ENCODE measurements at places on chromosomes 3 and 15.

DNA sequence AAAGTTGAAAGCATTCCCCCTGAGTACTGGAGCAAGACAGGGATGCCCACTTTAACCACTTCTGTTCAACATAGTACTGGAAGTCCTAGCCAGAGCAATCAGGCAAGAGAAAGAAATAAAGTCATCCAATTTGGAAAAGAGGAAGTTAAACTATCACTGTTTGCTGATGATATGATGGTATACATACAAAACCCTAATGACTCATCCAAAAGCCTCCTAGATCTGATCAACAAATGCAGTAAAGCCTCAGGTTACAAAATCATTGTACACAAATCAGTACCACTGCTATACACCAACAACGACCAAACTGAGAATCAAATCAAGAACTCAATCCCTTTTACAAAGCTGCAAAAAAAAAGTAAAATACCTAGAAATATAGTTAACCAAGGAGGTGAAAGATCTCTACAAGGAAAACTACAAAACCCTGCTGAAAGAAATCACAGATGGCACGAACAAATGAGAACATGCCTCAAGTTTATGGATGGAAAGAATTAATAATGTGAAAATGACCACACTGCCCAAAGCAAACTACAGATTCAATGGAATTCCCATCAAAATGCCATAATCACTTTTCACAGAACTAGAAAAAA lies 40.3 kb downstream of the RPL39L start:
- no peak for DNase-seq

DNA sequence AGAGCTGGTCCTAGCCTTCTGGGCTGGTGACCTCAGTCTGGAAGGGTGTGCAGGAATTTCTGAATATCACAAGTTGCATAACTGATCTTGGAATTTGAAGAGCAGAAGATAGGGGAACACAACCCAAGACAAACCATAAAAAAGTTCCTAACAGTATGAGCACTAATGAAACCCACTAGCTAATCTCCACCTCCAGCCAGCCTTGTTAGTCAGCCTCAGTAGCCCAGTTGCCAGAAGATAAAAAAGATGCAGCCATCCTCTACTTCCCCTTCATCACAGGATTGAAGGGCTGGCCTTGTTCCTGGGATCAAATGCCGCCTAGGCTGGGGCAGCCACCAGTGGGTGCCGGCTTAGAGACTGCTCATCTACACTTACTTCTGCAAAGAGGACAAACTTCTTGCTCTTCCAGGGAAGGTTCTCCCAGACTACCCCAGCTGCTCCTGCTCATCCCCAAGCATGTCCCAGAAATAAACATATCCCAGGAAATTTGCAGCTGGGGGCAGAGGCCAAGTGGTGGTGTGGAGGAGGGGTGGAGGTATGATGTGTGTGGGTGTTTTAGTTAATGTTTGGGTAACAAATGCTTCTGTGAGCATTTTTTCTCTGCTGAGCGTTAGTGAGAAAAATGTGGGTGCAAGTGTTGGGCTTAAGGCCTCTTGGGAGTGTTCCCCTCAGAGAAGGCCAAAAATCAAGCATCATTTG lies 9.2 kb upstream of the ITGA11 start:
- DNase-seq = no peak

DNA sequence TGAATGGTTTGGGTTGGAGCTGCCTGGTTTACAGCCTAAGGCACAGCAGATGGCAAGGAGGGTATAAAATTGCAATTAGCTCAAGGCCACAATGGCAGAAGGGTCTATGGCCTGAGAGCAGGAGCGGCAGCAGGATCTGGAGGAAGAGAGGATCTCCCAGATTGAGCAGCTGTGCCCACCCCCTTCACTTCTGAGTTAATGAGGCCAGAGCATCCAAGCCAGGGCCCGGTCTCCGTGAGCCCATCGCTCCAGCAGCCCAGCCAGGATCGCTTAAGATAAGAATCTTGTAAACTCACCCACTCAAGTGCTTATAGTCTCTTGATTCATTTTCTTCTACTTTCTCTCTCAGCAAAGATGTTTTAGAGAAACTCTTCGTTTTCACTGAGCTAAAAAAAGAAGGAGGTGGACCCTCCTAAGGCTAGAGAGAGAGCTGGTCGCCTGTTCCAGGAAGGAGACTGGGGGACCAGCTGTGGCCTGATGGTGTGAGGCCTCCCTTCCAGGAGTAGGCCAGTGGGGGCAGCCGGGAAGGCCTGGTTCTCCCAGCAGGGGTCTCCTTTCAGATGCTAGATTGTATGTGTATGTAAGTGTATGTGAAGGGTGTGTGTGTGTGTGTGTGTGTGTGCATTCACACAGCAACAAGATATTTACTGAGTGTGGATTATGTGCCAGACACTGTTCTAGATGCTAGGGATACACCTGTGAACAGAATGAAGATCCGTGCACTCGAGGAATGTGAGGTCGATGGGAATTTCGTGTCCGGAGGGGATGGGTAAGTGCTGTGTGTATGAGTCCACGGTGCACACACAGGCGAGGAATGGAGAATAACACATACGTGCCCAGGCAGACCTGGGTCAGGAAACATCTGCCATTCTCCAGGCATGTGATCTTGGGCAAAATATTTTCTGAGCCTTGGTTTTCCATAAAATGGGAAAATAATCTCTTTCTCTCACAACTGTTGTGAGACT lies 18.6 kb downstream of the MAGEF1 start:
- DNase-seq = no peak

DNA sequence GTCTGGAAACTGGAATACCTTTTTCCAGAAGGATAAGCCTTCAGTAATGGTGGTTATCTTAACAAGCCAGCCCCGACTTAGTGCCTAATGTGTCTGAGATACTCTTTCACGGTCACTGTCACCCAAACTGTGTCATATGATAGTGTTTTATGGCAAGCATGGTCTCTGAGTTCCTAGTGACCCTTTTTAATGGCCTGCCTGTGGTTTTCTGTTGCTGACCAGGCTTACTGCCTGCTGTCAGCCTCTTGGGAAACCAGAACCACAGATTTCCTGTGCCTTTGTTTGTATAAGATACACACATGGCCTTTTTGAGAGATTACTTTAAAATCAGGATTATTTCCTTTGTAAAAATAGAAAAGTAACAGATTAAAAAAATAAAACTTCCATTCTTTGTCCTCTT lies 22.4 kb downstream of the HPS3 start:
- DNase-seq = no peak

GRCh38 chr3:190566043-190566933 lies 52.4 kb downstream of the IL1RAP start:
- DNase-seq = no peak

DNA sequence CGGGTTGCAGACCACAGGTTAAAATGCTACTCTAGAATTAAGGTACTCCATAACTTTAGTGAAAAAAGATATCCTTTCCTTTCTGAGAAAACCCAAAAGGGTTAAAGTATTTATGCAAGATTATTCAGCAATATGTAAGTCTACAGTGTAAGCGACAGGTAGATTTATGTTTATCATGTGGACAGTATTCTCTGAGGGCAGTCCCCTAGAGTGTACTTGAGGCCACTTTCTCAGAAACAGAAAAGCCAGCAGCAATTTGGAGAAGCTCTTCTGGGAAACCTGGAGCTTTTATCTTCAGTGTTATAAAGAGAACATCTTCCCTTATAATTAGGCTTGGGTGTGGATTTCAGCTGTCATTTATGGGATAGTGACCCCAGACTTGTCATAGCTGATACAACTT lies 8.9 kb downstream of the ST3GAL6 start:
- DNase-seq = no peak

GRCh38 chr3:14329842-14330241 lies 72.6 kb upstream of the SLC6A6 start:
- no peak for DNase-seq

DNA sequence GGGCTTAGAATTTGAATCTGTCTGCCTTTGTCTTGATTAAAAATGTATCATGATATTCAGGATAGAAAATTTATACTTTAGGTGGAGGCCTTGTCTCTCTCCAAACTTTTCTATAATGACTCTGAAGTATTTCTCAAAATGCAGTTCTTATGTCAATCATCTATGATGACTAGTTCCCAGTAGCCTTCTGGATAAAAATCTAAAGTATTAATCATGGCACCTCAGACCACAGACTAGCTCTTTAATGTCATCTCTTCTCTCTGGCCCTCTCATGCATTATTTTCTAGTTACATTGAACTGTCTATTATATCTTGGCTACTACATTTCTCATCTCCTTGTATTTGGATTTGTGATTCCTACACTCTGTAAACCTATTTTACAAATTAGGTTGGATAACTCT lies 96.9 kb downstream of the ZPLD1 start:
- DNase-seq = no peak

DNA sequence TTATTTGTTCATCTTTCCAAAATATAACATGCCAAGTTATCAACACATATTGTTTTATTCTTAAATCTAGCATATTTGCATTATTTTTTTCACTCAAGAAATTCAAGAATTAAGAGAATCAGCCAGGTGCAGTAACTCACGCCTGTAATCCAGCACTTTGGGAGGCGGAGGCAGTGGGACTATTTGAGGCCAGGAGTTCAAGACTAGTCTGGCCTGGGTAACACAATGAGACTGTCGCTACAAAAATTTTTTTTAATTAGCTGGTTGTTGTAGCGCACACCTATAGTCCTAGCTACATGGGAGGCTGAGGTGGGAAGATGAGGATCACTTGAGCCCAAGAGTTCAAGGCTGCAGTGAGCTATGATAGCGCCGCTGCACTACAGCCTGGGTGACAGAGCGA lies 10.5 kb downstream of the DCUN1D1 start:
- no peak for DNase-seq

Measured in NCI-H1417 treated with DMSO at 0.1 percent for 48 hours (cell line).